ENCODE measurements at places on chromosomes 12 and 14.

DNA sequence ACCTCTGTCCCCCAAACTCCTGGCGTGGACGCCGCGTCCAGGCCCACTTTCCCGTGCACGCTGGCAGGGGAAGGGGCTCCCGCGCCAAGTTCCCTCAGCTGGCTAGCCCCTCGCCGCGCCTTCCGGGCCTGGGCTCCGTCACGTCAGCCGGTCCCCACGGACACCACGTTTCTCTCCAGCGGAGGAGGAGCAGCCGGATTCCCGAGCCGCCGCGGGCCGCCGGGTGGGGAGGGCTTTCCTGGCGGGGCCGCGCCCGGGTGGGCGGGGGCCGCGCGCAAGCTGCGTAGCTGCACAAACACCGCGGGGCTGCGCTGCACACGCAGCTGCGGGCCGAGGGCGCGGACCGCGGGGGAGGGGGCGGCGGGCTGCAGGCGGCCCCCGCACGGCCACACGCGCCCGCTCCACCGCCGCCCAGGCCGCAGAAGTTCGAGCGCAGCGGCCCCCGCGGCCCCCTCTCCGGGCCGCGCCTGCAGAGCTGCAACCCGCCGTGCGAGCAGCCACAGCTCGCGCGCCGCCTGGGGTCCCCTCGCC is 45.1 kb upstream of the PNMA1 start:
- DNase-seq = no peak

- DNase-seq = no peak
Observed at GRCh38 chr12:24773996-24774395, 174.9 kb downstream of the BCAT1 start.

DNA sequence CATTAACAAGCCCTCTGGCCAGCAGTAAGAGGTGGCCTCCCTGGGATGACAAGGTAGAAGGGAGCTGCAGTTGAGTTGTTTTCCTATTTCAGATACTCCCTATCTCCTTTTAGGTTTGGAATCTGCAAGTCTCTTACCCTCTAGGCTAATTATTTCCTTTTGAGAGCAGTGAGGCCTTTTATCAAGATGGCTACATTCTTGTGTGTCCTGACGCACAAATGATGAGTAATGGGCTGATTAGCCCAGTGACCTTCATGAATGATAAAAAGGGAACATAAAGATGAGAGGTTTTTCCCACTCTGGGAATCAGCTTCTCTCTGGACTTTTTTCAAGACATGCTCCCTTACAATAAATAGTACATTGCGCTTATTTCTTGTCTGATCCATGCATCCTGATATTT is 22.9 kb downstream of the DYRK2 start:
- DNase-seq = no peak

GRCh38 chr12:131456301-131457027 is 254.4 kb upstream of the SFSWAP start:
- no peak for DNase-seq

- peak; percentile 83 for DNase-seq
Observed at GRCh38 chr14:93788543-93789227, 400 bp upstream of the PRIMA1 start.

GRCh38 chr12:127063339-127064072 is 1203.5 kb upstream of the TMEM132C start:
- DNase-seq = no peak

DNA sequence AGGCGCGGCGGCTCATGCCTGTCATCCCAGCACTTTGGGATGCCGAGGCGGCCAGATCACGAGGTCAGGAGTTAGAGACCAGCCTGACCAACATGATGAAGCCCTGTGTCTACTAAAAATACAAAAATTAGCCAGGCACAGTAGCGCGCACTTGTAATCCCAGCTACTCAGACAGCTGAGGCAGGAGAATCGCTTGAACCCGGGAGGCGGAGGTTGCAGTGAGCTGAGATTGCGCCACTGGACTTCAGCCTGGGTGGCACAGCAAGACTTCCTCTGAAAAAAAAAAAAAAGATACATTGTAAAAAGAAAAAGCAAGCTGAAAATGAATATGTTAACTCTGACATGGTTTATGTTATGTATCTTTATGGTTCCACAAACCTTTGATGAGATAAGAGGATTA is 33.6 kb downstream of the RPGRIP1 start:
- no peak for DNase-seq

GRCh38 chr12:69266036-69266635 is 26.8 kb downstream of the CPSF6 start:
- no peak for DNase-seq

DNA sequence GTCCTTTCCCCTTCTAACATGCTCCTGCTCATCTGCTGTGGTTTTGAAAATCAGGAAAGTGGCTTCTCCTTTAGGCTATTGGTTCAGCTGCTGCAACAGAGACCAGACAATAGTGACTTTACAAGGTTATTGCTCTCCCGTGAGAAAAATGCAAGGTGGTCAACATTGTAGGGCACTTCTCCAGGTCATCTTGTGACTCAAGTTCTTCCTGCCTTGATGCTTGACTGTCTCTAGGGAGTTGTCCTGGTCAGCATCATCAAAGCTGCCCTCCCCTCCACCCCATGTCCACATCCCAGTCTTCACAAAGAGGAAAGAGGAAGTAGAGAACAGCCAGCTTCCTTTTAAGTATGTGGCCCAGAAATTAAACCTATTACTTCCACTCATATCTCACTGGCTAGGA is 3.9 kb upstream of the TMEM63C start:
- no peak for DNase-seq

- DNase-seq = no peak
Observed at GRCh38 chr12:66013224-66013623, 117.3 kb downstream of the LLPH start.

- DNase-seq = no peak
Observed at GRCh38 chr12:70246580-70246979, 3.3 kb downstream of the CNOT2 start.

GRCh38 chr14:93804654-93805053 is 16.4 kb upstream of the PRIMA1 start:
- DNase-seq = no peak

- DNase-seq = peak; percentile 78
Observed at GRCh38 chr12:57069523-57069922, 9.1 kb downstream of the NEMP1 start.

DNA sequence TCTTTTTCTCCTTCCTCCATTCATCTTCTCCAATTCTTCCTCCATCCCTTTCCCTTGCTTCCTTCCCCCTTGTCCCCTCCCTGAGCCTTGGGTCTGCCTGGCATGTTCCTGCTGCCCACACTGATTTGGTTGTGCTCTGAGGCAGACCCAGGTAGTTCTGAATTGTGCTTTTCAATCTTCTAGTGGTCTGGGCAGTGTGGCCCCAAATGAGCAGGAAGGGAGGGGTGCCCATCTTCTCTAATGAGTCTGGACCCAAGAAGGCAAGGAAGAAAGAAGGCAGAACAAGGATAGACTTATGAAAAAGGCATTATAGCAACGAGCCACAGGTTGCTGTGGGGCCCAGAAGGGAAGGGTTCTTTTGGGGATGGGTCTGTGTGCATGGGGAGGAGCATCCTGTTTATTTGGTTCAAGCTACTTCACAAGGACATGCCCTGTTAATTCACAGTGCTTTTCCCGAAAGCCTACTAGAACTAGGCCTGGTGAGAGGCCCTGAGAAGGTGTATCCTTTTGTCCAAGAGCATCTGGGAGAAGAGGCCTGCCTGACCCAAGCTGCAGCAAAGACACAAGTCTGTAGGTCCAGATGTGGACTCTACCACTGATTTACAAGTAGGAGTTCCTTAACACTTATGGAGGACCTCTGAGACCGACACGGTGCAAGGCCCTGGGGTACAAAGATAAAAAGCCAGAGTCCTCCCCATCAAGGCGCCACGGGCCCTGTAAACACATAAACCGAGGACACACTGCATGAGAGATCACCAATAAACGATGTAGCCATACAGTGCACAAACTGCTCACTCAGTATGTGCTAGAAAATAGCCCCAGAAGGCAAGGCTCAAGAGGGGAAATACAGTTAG is 1.1 kb upstream of the SUSD6 start:
- DNase-seq = no peak

- no peak for DNase-seq
Observed at GRCh38 chr14:69921052-69921451, 41.8 kb downstream of the SMOC1 start.

DNA sequence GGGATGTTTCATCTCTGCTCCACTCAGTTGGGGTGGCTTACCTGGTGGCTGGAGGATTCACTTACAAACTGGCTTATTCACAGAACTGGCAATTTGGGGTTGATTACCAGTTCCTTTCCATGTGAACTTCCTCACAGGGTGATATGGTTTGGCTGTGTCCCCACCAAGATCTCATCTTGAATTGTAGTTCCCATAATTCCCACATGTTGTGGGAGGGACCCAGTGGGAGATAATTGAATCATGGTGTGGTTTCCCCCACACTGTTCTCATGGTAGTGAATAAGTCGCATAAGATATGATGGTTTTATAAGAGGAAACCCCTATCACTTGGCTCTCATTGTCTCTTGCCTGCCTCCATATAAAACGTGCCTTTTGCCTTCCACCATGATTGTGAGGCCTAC is 26.9 kb upstream of the IGF1 start:
- no peak for DNase-seq

- DNase-seq = no peak
Observed at GRCh38 chr12:63997198-63997597, 152.7 kb downstream of the SRGAP1 start.

DNA sequence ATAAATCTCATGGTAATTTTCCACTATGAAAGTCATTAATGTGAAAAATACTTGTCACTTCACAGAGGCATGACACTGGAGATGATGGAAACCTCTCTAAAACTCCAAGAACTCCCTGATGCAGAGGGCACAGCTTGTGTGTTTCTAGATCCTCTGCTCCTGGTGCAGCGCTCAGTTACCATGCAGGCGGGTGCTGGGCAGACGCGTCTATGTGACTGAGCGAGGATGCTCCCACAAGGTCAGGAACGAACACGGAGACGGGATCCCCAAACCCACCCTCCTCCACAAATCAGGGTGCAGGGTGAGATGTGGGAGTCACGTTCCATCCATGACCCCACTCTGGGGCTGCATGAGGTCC is 81.5 kb downstream of the CCDC88C start:
- no peak for DNase-seq

GRCh38 chr14:103198131-103199105 is 75.2 kb downstream of the TNFAIP2 start:
- no peak for DNase-seq

- no peak for DNase-seq
Observed at GRCh38 chr12:4211372-4211771, 62.2 kb upstream of the CCND2 start.

GRCh38 chr12:10301103-10301502 is 6.6 kb upstream of the KLRD1 start:
- no peak for DNase-seq

DNA sequence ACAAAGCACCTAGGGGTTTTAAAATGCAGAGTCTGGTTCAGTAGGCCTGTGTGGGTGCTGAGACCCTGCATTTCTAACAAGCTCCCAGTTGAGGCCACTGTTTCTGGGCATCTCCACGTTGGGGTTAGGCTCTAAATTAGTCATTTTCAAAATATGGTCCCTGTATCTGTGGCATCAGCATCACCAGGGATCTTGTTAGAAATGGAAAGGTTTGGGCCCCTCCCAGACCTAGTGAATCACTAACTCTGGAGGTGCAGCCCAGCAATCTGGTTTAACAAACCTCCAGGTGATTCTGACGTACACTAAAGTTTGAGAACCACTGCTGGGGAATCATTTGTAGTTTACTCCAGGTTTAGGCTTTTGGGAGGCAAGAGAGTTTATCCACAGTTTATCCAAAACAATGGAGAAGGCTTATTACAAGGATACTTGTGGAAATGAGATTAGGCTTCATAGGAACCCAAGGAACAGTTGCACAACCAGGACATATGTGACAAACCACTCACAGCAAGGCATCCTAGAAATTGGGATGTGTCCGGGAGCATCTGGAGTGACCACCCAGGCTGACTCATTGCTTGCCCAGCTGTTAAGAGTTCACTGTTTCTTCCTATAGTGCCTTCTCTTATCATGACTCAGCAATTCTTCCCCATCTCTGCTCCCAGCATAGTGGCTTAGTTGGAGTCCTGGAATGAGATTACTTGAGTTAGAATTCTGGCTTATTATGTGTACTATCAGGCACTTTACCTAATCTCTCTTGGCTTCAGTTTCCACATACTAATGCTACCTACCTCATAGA is 71.6 kb upstream of the STXBP6 start:
- DNase-seq = no peak

DNA sequence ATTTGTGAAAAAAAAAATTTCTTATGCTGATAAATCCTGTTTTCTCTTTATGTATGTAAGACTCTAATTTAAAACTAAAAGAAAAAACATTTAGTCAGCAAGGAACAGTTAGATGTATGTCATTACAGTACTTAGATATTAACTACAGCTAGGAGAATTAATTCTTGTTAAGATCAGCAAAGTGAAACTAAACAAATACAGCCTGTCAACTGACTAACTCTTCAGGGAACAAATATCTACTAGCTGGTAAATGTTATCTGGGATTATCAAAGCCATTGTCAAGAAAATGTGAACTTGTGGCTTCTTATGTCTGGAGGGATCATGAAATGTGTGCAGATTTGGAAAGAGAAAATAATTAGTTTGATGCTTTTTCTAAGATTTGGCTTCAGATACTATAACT is 27.5 kb downstream of the MGAT4C start:
- no peak for DNase-seq

GRCh38 chr14:32201816-32202490 is at the start of gene RNU6-7:
Gene RNU6-7, plus strand, starts transcription at chr14:32202045.
- peak; percentile 46 for DNase-seq

GRCh38 chr14:81018684-81019083 is 63.3 kb downstream of the TSHR start:
- no peak for DNase-seq

DNA sequence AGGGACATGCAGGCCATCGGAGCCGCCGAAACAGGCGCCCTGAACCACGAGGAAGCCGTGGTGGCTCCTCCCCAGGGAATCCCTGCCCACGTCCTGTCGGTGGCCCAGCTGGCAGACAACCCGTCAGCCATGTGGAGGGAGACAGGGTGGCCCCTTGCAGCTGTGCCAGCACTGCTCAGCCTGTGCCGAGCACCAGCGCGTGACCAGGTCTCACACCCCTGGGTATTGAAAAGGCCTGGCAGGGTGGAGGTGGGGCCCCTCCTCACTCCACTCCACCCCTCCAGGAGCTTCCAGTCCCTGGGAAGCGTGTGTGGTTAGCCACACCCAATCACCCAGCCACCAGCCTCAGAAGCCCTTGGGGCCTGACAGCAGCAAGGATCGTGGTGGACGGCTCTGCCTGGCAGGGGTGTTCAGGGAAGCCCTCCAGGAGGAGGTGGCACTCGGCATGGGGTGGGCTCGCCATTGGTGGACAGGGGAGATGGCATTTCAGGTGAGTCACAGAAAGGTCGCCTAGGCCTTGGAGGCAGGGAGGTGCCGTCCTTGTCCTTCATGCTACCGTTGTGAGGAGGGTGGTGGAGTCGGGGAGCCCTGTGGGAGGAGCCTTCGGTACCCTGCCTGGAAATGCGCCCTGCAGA is 12.3 kb upstream of the DLK1 start:
- DNase-seq = no peak

DNA sequence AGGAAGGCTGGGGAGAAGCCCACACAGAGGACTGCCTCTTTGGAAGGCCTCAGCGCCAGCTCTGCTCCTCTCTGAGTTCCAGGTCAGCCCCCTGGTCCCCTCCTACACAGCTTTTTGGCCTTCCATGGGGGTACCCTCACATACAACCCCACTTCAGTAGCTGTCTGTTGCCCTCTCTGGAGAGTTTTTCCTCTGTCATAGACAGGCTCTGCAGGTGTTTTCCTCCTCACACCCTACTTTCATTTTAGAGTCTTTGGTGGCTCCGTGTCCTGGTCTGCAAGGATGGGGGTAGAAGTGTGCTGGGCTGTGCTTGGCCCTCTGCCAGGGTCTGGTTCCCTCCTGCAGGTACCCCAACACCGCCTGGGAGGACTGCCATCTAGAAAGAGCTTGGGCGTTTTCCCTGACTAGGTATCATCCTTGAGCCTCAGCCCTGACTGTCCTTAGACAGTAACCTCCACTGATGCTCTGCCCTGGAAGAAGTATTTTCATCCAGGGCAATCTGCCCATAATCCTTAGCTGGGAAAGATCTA is 15.1 kb downstream of the ZDHHC22 start:
- DNase-seq = no peak
